Esophagus muscularis mucosa (tissue), 4 donors: ENCODE measurements at places on chromosomes 13 and 19.
A peak's percentile ranks its signal among the peaks of the same experiment; 100 is the strongest.

DNA sequence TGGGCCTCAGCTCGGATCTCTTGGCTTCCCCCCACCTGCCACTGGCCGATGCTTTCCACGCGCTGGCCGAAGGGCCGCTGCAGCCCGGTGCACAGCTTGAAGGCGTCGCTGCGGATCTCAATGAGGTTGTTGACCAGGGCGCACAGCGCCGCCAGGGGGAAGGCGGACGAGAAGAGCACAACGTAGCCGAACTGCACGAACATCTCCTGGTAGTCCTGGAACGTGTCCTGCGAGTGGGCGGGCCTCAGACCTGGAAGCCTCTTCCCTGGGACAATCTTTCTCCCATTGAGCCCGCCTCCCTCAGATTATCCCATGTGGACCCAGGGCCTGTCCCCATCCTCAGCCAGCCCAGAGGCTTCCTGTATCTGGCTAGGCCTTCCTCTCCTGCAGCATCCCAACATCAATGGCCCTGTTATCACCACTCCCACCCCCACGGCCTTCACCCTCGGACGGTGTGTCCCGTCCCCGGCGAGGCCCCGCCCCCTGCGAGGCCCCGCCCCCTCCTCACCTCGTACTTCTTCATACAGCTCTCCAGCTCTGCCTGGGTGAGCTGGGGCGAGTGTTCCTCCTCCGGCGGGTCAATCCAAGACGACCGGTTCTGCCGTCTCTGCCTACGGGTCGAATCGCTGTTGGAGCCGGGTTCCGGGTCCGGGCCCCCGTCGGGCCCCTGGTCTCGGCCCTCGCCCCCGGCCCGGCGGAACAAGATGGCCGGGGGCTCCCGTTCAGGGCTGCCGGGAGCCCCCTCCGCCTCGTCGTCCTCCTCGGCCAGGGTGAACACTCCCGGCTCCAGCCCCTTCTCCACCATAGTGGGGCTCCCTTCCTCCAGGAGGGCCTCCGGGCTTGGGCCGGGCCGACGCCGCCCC is 6.8 kb downstream of the ANO8 start:
- DNase-seq = no peak

GRCh38 chr19:53102206-53102755 is 941 bp downstream of the ZNF160 start:
- DNase-seq = no peak

GRCh38 chr13:27455331-27455855 is 5.0 kb upstream of the MTIF3 start:
- no peak for DNase-seq

DNA sequence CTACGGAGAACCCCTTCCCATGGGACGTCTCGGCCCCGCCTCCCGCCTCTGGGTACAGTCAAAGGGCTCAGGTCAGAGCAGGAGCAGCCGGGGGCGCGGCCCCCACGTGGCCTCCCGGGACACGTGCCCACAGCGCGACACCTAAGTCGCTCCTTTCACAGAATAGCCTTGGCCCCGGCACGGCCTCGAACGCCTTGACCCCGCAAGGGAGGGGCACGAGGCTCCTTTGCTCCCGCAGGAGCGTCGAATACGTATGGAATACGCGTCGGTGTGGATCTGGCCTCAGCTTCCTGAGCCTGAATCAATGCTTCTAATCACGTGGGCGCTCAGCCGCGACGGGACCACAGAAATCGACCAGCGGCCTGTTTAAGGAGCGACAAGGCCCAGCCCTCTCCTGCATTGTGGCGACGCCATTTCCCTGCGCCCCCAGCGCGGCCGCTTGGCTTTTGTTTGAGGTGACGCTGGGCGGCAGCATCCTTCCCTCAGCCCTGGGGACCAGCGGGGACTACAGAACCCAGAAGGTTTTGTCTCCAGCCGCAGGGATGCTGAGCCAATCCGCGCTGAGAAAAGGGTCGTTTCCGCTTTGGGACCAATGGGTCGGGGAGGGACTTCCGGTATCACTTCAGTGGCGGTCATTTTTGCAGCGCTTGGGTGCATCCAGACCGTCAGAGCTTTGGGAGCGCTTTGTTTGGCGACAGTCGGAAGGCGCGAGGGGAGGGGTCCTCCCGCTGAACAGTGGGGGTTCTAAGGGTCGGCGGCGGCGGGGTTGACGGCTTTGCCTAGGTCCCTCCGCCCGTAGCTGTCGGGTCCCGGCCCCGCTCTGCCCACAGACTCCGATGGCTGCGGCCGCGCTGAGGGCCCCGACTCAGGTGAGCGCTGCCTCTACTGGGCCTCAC is at the start of gene ZIK1:
TSS of gene ZIK1 (plus strand) at position 625 of the 896 bp plus-strand sequence. CDS start at position 837, 212 bp downstream.
- DNase-seq = peak; percentile 97

DNA sequence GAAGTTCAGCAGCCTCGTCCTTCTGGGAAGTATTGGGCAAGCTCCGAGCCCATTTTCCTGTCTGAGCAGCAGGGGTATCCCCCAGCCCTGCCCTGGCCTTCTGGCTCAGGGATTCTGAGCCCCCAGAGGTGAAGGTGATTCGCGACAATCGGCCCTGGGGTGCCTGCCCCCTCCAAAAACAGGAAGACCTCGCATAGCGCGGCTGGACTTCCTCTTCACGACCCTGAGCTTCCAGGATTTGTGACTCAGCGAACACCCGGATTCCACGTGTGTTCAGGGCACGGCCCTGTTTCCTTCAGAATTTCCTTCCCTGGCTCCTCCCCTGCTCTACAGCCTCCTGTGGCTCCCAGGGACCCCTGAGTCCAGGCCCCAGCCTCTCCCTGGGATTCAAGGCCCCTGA is at the start of gene SEMA6B:
TSS of gene SEMA6B (minus strand) at position 116 of the 400 bp plus-strand sequence. CDS start 1,227 bp downstream, outside the sequence.
- no peak for DNase-seq

GRCh38 chr13:44131069-44131614 is 242.5 kb upstream of the SERP2 start:
- DNase-seq = no peak

- no peak for DNase-seq
These were observed 67.2 kb downstream of the ALOX5AP start for GRCh38 chr13:30802501-30802900.

DNA sequence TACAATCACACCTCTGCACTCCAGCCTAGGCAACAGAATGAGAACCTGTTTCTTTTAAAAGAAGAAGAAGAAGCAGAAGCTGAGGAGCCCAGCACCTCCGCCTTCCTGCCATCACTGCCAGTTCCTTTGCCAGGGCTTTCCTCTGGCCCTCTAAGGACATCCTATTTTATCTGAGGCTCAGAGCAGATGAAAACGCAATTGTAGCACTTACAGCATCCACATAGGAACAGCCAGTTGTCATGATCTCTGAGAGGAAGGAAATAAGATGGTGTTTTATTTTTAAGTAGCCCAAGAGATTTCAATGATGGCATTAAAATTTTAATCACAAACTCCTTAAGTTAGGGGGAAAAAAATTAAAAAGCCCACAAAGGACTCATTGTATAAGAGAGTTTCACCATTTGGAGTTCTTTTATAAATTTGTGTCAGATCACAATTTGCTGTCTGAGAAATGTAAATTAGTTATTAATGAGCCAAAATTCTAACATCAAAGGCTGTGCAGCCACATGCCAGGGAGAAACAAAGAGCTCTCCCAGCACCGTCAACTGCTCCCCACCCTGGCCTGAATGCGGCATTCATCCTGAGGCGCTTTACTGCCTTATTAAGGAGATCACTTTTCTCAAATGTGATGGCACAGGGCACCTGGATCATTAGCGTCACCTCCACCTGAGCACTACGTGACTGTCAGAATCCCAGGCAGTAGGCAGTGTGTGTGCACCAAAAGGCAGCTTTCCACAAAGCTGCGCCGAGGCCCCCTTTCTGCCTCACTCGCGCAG is 393.0 kb downstream of the FOXO1 start:
- no peak for DNase-seq
